HT-29 (cell line): ENCODE measurements at places on chromosomes 12 and 14.
A peak's percentile ranks its signal among the peaks of the same experiment; 100 is the strongest.

- no peak for DNase-seq
Measured at GRCh38 chr14:61403411-61403810, 82.0 kb downstream of the PRKCH start.

DNA sequence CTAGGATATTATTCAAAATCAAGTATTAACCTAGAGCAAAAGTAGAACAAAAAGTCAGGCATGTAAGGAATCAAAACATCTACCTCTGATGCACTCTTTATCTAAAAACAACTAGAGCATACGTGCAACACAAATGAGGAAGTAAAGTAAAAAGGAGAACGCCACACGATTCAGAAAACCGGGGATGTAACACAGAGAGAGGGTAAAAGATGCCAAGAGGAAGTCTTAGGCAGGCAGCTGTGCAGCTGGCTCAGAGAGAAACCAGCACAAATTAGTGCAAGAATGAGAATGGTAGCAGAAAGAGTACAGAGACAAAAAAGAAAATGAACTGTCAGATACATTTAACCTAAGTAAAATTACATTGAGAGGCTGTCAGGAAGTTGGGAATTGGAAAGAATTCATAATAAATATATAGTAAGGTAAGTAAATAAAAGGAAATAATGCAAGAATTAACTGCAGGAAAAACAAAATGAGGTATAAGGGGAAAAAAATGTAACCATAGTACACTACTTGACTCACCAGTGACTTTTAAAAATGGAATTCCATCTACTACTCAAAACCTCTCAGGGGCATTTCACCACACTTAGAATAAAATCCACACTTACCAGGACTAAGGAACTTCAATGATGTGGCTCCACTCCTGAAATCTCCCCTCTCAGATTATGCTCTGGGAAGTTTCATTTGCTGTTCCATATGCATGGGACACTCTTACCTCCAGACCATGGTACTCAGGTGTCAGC lies 17.1 kb downstream of the BCAT1 start:
- no peak for DNase-seq

- no peak for DNase-seq
Measured at GRCh38 chr14:104558231-104559027, 21.1 kb upstream of the C14orf180 start.

DNA sequence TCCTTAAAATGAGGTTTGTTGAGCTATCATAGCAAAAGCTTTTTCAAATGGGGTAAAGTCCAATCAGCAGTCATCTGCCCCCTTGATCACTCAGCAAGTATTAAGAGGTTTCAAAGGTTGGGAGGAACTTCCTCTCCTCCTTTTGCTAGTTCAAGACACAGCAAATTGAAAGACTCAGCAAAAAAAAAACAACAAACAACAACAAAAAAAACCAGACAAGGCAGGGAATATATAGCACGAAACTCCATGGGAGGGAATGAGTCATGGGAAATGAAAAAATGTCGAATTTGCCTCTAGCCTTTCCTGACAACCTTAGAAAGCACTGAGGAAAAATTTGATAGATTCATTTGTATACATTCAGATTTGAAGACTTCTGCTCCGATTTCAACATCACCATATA lies 1.6 kb upstream of the SLC7A8 start:
- no peak for DNase-seq

DNA sequence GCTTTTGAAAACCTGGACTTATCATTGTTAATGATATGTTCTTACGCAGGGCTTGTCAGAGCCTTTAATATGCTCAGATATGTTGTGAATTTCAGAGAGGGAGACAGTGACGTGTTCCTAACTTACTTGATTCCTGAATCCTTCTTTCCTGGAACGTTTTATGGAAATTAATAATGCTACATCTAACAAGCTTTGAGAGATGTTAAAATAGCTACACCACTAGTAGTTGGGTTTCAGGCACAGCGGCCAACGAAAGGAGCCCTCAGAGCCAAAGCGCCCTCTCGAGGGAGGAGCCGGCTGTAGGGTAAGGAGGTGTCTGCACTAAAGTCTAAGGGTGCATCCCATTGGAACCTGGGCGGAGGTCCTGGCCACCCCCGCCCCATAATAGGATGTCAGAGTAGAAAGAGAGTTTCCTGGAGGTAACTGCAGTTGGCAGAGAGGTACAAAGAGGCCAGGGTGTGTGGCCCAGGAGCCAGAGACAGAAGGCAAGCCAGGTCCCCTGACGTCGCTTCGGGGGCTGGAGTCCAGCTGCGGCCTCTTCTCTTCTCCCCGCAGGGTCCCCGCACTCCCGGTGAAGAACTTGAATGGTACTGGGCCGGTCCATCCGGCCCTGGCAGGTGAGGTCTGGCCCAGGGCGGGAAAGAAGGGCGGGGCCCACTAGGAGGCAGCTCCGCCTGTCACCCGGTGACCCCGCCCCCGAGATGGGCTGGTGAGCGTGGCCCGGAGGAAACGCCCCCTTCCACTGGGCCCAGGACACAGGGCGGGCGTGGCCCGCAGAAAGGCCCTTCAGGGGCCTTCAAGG lies 36.3 kb downstream of the DTX1 start:
- peak; percentile 17 for DNase-seq

- no peak for DNase-seq
Measured at GRCh38 chr12:14769466-14769968, 33.8 kb downstream of the WBP11 start.

DNA sequence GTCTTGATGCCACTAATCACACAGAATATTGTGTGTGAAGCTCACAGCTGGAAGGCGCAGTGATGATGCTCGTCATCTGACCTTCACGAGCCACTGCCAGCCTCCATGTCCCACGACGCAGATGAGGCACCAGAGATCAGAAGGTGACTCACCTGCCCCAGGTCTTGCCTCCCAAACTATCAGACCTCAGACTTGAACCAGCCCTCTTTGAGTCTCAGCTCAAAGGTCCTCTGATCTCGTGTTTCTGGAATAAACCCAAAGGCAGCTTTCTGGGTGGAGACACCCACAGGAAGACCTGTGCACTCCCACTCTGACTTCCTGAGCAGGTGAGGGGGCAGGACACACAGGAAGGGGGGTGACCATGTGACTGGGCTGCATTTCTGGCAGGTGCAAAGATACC lies 19.6 kb upstream of the CHGA start:
- DNase-seq = no peak

GRCh38 chr14:91363776-91364523 lies 53.7 kb downstream of the CCDC88C start:
- no peak for DNase-seq

- no peak for DNase-seq
Measured at GRCh38 chr14:100855256-100855930, 29.5 kb downstream of the MEG3 start.

DNA sequence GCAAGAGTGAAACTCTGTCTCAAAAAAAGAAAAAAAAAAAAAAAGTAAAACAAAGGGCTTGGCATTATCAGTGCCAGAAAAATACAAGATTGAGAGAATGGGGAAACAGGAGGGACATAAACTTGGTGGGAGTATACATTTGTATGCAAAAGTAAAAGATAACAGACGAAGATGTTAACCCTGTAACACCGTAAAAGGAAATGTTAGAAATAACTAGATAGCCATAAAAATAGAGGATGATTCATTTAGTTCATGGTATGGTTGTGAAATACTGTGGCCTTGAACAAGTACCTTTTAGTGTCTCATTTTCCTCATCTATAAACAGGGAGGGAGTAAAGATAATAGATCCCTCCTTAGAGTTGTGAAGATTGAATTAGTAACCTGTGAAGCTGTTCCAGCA lies 33.3 kb downstream of the ATP2A2 start:
- no peak for DNase-seq

DNA sequence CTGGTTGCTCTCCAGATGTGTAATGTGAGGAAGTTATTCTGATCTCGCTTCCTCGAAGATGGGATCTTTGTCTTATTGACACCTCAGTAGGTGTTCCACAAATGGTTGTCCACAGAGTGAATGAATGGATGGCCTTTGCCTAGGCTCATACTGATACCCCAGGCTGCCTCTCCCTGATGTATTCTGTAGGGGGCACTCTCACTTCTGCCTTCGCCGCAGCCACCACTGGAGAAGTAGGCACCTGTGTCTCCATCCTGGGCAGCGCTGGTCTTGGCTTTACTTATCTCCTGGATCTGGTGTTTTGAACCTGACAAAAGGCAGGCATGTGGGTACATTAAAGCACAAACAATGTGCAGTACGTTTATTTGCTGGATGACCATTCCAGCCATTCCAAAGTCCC lies 82.1 kb downstream of the ZFP36L1 start:
- no peak for DNase-seq

GRCh38 chr14:93173943-93174395 lies 10.7 kb downstream of the MOAP1 start:
- peak; percentile 3 for DNase-seq

GRCh38 chr12:71746974-71747611 lies 7.6 kb upstream of the RAB21 start:
- DNase-seq = peak; percentile 73

- DNase-seq = no peak
Measured at GRCh38 chr12:2110849-2111566, 58.2 kb downstream of the CACNA1C start.

DNA sequence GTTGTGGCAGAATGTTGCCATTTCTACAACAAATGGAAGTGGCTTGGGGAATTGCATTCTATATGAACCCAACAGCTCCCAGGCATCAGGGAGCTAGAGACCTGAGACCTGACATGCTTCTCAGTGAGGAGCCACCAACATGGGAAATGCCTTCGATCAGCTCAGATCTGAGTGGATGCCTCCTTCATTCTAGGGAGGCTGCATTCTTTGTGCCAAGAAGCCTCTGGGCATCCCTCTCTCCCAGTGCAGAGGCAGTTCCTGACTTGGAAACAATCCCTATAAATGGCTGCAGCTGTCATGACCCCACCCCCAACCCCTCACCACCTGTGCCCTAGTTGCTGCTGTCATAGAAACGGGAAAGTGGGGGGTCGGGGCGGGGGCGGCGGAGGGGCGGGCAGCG lies 196.3 kb downstream of the PPM1H start:
- DNase-seq = no peak

GRCh38 chr12:126763359-126763758 lies 1503.6 kb upstream of the TMEM132C start:
- DNase-seq = no peak

GRCh38 chr12:20211541-20211940 lies 156.8 kb upstream of the PDE3A start:
- DNase-seq = no peak

- no peak for DNase-seq
Measured at GRCh38 chr12:121135320-121135719, 2.6 kb downstream of the P2RX7 start.

DNA sequence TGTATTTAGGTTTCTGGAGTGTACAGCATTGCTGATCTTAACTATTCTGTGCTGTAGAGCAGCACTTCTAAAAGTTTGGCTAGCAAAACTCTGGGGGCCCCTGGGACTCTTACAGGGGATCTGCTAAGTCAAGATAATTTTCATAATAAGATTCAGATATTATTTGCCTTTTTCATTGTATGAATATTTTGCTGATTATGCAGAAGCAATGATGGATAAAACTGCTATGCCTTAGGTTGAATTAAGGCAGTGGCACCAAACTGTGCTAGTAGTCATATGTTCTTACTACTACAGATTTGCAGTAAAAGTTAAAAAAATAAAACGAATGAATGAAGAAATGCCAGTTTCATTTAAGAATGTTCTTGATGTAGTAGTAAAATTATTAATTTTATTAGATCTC lies 160.1 kb downstream of the PDZRN4 start:
- no peak for DNase-seq

GRCh38 chr12:470133-470532 lies 10.4 kb downstream of the B4GALNT3 start:
- no peak for DNase-seq

- DNase-seq = no peak
Measured at GRCh38 chr12:52260361-52261207, 13.9 kb upstream of the KRT86 start.
